ENCODE measurements at places on chromosomes 13 and 19.

DNA sequence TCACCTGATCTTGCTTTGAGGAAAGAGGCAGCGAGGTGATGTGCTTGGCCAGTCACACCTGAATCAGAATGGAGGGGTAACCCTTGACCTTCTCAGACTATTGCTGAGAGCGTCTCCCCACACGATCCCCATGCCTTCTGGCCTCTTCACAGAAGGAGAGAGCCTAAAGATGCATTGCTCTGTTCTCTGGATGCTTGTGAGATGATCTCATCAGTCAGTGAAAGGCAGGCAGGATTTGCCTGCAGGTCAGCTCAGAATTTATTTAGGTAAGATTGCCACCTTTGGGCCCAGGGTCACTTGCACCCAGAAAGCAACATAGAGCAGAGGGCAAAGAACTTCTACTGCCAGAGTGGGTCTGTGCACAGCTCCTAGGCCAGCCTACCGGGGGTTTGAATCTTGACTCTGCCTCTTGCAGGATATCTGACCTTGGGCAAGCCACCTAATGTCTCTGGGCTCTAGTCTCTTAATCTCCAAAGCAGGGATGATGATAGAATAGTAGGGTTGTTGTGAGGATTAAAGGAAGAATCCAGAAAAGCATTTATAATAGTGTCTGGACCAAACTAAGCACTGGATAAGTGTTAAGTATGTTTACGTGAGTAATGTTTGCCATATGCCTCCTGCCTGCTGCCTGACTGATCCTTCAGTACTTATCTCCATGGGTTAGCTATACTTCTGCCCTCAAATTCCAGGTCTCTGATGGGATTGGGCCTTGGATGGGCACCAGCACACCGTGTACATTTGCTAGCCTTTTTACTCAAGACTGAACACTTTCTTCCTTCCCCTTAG is 8.4 kb upstream of the FLT1 start:
- no peak for DNase-seq

DNA sequence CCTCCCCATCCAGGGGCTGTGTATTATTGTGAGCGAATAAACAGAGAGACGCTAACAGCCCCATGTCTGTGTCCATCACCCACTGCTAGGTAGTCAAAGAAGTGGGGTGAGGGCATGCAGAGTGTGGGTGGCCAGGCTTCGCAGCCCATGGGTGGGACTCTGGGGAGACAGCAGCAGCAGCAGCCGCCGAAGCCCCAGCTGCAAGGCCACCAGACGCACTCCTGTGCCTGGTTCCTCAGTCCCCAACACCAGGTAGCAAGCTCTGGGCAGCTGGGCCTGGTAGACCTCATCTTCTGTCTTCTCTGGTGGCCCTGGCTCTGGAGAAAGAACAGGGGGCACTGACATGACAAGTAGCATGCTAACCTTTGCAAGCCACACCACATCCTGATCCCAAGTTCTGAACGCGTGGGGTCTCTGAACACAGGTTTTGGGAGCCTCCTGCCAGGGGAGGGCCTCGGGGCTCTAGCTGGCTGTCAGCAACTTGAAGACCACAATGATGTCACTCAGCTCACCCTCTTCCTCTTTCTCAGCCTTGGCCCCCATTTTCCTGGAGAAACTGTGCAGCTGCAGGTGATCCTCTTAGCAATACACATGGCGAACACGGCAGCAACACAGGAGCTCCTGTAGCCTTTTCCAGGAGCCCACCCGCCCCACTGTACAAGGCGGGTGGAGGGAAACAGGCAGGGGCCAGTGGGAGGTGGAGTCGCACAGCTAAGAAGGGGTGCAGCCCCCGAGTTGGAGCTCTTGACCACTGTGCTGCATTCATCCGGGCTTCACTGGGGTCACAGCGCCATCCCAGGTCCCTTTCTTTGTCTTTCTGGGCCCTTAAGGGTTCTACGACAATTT is 5.8 kb downstream of the FUZ start:
- DNase-seq: no peak

- DNase-seq: peak; percentile 49
These were observed 9.1 kb downstream of the ZNF653 start for GRCh38 chr19:11496391-11497163.

GRCh38 chr13:51935326-51936171 is 73.8 kb downstream of the CCDC70 start:
- DNase-seq: peak; percentile 7

DNA sequence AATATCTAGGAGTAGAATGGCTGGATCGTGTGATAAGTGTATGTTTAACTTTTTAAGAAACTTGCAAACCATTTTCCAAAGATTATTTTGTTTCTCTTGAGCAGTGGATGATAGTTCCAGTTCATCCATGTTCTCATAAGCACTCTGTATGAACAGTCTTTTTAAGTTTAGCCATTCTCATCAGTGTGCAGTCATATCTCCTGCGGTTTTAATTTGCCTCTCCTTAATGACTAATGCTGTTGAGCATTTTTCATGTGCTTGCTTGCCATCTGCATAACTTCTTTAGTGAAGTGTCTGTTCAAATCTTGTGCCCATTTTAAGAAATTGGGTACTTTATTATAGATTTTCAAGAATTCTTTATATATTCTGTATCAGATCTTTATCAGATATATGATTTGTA is 58.6 kb downstream of the WASF3 start:
- no peak for DNase-seq

DNA sequence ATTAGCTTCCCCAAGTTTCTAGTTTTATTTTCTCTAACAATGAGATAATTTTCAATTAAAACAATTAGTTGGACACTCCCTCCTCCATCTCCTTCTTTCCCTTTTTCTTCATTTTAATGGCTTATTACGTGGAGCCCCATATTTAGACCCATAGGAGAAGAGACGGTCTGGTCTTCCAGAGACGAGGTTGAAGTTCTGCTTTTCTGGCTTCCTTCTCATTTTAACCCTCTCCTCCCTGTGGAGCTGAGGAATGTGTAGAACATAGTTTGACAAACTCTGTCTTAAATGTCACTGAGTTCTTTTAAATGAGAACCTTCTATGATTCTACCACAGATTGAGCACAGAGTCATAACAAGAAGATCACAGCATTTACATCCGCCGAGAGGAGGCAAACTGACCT is 86.8 kb downstream of the EDNRB start:
- DNase-seq: no peak

GRCh38 chr19:3955688-3956087 is 15.2 kb downstream of the DAPK3 start:
- no peak for DNase-seq

- DNase-seq: peak; percentile 14
These were observed 7.4 kb upstream of the CNFN start for GRCh38 chr19:42397263-42398166.

GRCh38 chr13:77349365-77349764 is 22.5 kb upstream of the MYCBP2 start:
- DNase-seq: no peak

Data from thyroid gland (tissue), 4 donors.